A549 treated with GW870086 at 1 μM for 4 hours (cell line): ENCODE measurements at places on chromosomes 4 and X. TPM values are rescaled to one million over a fixed set of nuclear protein-coding genes. Genes with fewer than 3 reads are reported as not detected.

The RENBP gene
- 0.09 to 0.29 TPM (median 0.14 TPM) in 4 of 5 replicates, not detected in the other for total RNA-seq

The GDPD2 gene
- total RNA-seq = 0.06 to 0.08 TPM in 2 of 5 replicates, not detected in the others

The CXCL5 gene
- total RNA-seq = 27.7 to 36.9 TPM (median 34.8 TPM) in 5 replicates

The GPR82 gene
- not detected in 5 replicates for total RNA-seq

The MAP7D2 gene
- 5.4 to 6.5 TPM (median 5.9 TPM) in 5 replicates for total RNA-seq
